Cortex of kidney (tissue), 1 donor: ENCODE measurements at places on chromosomes 1 and 21.

GRCh38 chr21:15992171-15992570 is 262.4 kb downstream of the USP25 start:
- DNase-seq: no peak

- DNase-seq: no peak
Measured at GRCh38 chr1:16920951-16921350, 780 bp upstream of the CROCC start.

DNA sequence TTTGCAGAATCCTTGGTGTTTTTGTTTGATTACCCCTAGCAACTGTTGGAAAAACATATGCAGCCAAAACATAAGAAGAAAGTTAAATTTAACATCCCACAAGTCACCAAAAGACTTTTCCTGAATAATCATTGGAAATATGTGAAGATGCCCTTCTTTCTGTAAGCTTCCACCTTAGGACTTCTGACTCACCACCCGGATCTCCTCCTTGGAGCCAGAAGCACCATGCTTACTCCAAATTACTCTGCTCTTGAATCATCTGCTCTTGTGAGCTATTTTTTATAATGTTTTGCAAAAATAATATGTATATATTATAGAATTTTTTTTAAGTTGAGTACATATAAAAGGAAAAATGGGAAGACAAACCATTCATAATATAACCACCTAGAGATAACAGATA is 391.7 kb downstream of the KCTD3 start:
- DNase-seq: no peak

DNA sequence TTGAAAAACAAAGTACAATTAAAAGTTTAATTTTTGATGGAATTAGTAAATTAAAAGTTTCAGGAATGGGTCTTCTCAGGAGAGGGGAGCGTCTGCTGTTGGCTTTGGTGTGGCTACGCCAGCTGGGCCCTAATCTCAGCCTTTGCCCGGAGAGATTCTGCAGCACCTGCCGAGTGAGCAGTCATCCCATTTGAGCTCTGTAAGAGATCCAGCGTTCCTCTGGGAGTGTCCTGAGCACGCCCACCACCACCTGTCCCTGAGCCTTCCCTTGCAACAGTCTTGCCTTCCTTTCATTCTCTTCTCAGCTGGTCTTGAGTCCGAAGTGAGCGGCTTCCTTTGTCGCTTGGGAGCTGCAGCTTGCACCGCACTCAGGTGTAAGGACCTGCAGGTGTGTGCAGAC is 263.1 kb downstream of the CAMTA1 start:
- no peak for DNase-seq

DNA sequence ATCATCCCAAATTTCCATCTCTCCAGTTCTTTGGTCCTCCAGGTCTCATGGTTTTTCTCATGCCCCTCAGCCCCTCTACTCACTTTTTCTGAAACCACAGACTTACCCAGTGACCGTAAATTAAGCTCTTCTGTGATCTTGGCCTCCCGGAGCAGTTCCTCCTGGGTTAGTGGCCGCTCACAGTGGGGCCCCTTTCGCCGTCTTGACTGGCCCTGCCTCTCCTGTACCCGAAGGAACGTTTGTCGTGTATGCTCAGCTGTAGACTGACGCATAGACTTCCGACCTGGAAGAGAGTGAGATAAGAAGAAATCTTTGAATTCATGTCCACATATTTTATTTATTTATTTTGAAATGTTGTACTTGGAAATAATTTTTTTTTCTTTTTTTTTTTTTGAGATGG is 5.8 kb downstream of the VPS72 start:
- DNase-seq: no peak

DNA sequence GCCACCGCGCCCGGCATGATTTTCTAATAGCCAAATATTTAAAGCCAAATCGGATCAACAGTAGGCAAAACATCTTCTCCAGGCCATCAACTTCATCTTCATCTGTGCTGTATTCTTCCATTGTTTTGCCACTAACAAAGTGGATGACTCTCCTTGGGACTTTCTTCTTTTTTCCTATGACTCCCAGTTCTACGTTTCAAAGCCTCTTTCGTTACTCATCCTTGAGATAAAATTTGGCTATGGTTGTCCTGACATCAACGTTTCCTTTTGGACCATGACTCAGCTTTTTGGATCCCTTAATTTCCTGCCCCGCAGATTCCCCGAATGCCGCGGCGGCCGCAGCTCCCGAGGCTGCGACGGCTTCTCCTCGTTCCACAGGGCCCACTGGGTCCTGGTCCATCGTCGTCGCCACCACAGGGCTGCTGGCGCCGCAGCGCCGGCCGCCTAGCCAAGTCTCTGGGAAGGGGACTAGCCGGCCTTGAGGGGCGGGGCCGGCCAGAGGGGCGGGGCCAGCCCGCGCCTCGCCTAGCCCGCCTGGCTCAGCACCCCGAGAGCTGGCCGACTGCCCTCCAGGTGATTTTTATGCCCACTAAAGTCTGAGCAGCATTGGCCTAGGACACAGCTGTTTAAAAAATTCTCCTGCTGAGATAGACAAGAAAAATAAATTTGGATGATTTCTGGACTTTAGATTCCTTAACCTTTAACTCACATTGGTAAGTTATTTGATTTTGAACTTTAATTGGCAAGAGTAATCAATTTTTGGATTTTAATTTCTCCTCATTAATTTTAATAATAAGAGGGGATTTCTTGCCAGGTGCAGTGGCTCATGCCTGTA is 93.9 kb downstream of the ADCY10 start:
- DNase-seq: no peak

DNA sequence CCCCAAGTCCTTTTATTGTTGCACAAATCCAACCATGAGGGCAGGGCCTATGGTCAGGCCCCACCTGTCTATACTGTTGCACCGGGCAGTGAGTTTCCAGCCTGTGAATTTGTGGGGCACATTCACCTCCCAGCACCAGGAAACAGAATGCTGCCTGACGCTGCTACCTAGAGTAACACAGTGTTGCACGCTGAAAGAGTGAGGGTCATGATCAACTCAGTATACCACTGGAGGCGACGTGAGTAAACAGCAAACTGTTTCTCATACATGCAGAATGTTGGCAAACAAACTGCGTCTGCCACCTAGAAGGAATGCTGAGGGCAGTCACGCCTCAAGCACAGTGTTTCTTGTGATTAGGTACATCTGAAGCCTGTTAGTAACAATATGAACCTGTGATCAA is 13.4 kb upstream of the LRRC47 start:
- DNase-seq: no peak

DNA sequence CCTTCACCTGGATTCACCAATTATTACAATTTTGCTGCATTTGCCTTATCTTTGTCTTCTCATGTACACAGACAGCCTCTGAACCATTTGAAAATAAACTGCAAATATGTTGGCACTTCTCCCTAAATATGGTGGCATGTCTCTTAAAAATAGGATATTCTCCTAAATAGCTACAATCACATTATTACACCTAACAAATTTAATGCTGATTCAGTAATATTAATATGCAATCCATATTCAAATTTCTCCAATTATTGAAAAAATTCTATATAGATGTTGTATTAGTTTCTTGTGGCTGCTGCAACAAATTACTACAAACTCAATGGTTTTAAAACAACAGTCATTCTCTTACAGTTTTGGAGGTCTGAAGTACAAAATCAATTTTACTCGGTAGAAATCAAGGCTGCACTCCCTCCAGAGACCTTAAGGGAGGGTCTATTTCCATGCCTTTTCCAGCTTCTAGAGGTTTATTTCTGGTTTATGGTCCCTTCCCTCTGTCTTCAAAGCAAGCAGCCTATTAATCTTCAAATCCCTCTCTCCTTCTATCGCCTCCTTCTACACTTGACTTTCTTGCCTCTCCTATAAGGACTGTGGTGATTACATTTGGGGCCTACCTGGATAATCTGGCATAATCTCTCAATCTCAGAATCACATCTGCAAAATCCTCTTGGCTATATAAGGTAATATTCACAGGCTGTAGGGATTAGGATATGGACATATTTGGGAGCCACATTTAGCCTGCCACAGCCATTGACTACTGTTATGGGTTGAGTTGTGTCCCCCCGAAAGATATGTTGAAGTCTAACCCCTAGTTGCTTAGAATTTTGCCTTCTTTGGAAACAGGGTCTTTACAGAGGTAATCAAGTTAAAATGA is 52.5 kb upstream of the BOLA1 start:
- DNase-seq: no peak

DNA sequence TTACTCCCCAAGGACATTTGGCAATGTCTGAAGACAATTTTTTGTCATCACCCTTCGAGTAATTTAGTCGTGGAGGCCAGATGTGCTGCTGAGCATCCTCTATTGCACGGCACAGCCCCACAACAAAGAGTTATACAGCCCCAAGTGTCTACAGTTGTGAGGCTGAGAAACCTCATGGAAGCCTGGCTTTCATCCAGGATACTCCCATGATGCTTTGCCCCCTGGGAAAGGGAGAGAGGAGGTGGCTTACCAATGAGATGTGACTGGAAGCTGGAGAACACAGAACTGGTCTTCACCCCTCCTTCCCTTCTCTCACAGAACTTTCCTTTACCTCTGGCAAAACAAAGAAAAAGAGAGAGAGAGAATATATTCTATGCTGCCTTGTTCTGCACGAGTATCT is 150.9 kb upstream of the VAMP3 start:
- DNase-seq: no peak

GRCh38 chr1:145992502-145992936 is 3.9 kb downstream of the TXNIP start:
- DNase-seq: no peak

- no peak for DNase-seq
Measured at GRCh38 chr1:30883389-30884172, 25.0 kb downstream of the SDC3 start.

DNA sequence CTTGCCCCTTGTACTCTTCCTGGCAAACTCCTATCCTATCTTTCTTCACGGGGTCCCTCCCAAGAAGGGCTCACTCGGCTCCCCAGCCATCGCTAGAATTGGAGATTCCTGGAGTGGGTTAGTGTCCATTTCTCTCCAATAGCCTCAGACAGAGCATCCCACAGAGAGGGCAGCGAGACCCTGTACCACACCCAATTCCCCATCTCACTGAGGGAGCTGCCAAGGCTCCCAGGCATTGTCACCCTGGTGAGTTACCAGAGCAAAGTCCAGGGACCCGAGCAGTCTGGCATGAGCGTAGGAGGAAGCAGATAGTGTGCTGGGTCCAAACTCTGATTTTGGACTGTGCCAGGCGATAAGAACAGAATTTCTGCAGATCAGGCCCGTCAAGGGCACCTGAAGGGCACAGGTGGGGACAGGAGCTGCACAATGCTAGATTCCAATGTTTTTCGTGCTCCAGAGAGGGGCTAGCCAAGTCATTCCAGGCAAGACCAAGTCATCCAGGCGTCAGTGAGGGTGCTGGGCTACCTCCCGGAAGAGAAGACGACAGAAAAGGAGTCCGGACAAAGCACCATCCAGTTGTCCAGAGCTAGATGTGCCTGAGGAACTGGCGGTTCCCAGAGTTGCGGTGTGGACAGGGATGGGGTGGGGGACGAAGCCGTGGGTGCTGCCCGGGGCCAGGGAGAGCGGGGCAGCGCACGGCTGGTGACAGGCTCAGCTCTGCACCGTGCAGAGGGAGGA is 15.3 kb downstream of the AKR7A3 start:
- DNase-seq: no peak

DNA sequence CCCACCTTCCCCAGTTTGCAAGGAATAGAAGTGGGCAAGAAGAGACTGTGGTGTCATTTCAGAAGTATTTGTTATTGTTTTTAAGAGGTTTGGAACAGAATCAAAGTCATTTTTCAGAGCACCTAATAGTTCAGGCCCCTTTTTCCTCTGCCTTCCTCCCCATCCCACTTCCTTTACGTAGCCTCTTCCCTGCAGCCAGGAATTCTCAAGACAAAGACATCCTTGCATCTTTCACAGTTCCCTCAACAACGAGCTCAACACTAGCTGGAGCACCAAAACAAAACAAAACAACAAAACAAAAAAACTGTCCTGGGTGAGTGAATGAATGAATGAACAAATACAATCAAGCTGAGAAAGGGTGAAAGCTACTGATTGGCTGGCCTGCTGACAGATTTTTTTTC is 7.0 kb downstream of the PALMD start:
- no peak for DNase-seq

- DNase-seq: no peak
Measured at GRCh38 chr1:32045772-32046171, 27.0 kb upstream of the TMEM39B start.

DNA sequence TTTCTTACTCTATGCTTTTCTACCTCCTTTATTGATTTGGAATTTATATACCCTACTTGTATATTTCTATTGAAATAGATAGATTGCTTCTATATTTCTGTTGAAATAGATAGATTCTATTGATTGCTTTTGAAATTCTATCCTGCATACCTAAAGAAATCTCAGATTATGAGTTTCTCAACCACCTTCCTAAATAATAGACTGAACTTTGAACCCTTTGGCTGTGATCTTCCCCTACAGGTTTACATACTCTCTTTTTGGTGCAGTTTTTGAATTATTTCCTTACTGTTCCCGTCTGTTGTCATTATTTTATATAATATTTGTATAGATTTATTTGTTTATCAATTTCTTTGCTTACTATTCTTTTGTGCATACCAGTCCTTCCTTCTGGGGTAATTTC is 20.4 kb upstream of the CSF3R start:
- no peak for DNase-seq
